Activated naive CD4-positive, alpha-beta T cell treated with anti-CD3 and anti-CD28 coated beads for 36 hours (primary cell): ENCODE measurements at places on chromosomes 6 and 20. TPM values are rescaled to one million over a fixed set of nuclear protein-coding genes. Genes with fewer than 3 reads are reported as not detected.

GRCh38 chr20:9557411-9557810 lies 43.0 kb downstream of the LAMP5 start:
- no peak for DNase-seq

DNA sequence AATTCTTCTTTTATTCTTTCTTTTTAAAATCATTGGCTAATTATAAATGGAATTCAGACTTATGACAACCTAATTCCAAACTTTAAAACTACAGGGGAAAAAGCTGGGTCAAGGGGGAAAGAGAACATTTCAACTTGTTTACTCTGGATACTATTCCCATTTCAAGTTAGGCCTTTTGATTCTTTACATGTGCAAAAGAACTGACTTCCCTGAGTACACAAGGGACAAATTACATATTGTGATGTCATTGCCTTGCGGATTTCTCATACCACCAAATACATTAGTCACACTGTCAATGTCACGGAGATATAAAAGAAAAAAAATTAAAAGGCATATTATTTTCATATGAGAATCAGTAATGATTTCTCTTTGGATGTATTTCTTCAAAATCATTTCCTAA lies 96.5 kb upstream of the TBX18 start:
- no peak for DNase-seq

- DNase-seq = no peak
These were observed 9.3 kb upstream of the ARID1B start for GRCh38 chr6:156767603-156768467.

GRCh38 chr20:11050350-11050749 lies 376.6 kb upstream of the JAG1 start:
- no peak for DNase-seq

- peak; percentile 7 for DNase-seq
These were observed 227.4 kb upstream of the PLN start for GRCh38 chr6:118320652-118321051.

DNA sequence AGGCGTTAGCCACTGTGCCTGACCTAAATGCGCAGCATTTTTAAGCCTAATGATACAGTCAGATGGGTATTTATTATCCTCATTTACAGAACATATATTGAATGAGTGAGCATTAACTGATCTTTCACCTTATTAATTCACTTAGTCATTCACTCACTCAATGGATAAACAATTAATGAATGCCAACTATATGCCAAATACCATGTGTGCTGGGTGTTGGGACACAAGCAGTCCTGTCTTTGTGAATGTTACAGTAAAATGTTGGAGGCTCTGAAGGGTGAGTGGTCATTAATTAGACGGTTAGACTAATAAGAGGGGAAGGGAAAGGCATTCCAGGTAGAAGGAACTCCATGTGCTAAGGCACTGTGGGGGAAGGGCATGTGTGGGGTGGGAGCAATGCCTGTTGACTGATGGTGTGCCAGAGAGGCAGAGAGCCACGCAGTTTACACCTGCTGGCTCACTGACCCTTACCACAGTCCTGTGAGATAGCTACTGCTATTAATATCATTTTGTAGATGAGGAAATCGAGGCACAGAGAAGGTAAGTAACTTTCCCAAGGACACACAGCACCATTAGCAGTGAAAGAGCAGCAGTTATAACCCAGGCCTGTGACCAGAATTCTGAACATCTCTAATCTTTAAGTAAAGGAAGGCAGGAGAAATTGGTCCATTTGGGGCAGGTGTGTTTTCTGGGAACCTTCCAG lies 38.7 kb upstream of the B4GALT5 start:
- DNase-seq = no peak

DNA sequence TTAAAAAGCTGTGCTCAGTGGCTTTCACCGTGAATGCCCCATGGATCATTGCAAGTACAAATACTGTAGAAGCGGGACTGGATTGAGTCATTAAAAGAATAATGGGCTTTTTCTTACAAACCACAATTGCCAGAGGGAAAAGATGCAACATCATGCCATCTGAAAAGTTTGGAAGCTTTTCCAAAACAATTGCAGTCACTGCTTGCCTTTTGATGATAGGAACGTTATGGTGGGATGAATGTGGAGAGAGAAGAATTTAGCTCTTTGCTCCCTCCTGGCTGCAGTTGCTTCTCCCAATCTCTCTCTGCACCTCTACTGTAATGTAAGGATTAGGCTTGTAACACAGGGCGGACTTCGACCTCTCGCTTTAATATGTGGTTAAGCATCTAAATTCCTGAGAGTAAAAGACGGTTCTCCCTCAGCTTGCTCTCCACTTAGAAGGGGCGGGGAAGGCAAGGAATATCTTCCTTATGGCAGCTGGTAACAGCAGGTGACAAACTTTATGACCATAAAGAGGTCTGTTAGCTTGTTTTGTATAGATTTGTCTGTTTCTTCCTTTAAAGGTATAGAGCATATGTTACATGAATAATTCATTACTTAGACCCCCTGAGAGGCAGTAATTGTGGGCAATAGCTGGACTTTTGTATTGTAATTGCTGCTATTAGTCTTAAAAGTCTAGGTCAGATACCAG lies 376.1 kb downstream of the UTRN start:
- DNase-seq = no peak

GRCh38 chr6:158560836-158561320 lies 987 bp downstream of the TMEM181 start:
- DNase-seq = peak; percentile 26

DNA sequence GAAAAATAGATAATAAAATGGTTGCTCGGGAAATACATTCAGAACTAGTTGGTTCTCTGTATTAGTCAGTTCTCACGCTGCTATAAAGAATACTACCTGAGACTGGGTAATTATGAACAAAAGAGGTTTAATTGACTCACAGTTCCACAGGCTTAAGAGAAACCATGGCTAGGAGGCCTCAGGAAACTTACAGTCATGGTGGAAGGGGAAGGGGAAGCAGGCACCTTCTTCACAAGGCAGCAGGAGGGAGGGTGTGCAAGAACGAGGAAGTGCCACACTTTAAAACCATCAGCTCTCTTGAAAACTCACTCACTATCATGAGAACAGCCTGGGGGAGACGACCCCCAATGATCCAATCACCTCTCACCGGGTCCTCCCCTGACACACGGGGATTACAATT lies 24.2 kb upstream of the SNX9 start:
- DNase-seq = peak; percentile 61

DNA sequence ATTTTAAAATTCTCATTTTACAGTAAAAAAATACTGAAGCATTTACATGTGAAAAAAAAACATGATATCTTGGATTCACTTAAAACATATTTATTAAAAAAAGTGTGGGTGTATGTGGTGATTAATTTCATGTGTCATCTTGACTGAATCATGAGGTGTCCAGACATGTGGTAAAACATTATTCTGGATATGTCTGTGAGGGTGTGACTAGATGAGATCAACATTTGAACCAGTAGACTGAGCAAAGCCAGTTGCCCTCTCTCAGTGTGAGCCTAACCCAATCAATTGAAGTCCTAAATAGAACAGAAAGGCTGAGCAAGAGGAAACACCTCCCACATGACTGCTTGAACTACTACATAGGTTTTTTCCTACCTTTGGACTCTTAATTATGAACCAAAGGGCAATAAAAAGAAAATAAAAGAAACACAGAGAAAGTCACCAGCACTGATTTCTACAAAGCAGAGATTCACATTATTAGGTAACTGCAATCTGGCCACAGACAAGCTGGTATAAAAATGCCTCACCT lies 90.5 kb upstream of the VGLL2 start:
- no peak for DNase-seq

- DNase-seq = peak; percentile 76
These were observed 56.7 kb downstream of the ATXN1 start for GRCh38 chr6:16704401-16705045.

DNA sequence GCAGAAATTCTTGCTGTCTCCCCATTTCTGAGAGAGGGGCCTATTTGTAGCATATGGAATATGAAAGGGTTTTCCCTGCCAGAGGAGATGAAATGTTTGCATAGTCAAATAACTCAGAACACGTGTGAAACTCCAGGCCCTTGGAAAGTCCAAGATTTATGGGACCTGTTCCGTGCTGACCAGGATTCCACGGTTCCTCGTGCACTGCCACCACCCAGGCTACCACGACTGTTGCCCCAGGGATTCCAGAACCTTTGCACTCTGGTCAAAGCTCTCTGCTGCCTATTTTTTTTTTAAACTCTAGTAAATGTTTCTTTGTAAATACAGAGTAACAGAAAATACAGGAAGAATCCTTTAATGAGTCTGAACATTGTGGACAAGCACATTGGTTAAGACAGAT lies 35.0 kb downstream of the MYLK4 start:
- no peak for DNase-seq

DNA sequence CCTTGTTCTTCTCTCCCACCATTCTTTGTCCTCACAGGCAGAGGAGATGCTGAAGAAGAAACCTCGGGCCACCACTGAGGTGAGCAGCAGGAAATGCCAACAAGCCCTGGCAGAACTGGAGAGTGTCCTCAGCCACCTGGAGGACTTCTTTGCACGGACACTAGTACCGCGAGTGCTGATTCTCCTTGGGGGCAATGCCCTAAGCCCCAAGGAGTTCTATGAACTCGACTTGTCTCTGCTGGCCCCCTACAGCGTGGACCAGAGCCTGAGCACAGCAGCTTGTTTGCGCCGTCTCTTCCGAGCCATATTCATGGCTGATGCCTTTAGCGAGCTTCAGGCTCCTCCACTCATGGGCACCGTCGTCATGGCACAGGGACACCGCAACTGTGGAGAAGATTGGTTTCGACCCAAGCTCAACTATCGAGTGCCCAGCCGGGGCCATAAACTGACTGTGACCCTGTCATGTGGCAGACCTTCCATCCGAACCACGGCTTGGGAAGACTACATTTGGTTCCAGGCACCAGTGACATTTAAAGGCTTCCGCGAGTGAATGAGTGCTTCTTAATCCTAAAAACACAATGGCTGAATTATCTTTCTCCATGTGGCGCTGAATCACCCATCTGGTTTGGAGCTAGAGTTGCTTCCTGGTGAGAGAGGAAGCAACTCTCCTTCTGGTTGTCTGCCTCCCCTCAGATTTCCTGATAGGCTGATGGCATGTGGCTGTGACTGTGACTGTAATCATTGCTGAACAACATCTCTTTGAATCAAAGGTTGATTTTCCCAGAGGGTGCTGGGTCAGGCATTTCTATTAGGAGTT lies 4.6 kb downstream of the MAD2L1BP start:
- DNase-seq = no peak

DNA sequence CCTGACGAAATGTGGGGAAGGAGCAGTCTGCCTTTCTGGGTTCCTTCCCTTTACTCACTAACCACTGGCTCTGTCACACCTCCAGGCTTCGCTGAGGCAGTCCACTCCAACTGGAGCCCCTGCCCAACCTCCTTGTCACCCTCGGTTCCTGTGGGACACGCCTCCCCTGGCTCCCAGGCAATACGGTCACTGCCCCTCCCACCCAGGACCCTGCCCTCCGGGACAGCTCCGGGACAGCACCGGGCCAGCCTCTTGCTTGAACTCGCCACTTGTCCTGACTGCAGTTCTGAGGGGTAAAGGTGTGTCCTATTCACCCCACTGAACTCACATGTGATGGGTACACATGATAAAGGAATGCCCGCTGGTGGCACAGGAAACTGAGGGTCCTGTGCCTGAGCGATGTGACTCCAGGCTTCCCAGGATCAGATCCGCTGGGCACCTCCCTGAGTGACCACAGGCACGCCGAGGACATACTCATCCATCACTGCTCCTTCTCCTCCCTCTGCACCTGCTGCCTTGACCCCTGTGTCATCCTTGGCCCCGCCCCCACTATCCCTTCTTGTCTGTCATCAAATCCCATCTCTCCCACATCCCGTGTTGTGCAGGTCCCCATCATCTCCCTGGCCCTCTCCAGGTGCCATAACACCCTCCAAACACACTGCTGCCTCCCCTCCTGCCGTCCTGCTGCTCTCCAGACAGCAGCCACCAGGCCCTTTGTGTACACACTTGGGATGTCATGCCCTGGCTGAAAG lies 7.9 kb downstream of the SDCBP2 start:
- DNase-seq = no peak

DNA sequence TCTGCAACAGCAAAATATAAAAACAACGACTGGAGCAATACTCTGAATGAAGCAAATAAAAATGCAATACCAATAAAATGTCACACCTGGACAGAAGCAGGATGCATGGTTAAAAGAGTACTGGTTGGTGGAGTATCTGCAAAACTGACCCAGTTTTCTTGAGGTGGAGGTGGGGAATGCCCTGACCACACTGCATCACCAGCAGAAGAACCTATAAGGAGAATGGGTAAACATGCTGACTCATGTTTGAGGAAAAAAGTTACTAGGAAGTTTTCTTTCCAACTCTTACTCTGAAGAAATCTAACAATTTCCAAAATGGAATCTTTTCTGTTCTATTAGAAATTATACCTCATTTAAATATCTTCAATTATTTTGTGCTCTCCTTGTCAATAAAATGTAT lies 43.6 kb downstream of the REPS1 start:
- DNase-seq = peak; percentile 25

- no peak for DNase-seq
These were observed 1.9 kb upstream of the TPD52L2 start for GRCh38 chr20:63863021-63863797.

DNA sequence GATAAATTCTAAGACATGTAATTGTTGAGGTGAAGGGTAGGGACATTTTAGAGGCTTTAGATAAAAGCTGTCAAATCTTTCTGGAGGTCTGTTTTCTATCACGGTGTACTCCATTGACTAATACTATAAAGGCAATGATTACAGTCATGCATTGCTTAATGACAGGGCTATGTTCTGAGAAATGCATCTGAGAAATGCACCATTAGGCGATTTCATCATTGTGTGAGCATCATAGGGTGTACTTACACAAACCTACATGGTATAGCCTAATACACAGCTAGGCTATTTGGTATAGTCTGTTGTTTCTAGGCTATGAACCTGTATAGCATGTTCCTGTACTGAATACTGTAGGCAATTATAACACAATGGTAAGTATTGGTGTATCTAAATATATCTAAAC lies 71.3 kb upstream of the FYN start:
- no peak for DNase-seq

DNA sequence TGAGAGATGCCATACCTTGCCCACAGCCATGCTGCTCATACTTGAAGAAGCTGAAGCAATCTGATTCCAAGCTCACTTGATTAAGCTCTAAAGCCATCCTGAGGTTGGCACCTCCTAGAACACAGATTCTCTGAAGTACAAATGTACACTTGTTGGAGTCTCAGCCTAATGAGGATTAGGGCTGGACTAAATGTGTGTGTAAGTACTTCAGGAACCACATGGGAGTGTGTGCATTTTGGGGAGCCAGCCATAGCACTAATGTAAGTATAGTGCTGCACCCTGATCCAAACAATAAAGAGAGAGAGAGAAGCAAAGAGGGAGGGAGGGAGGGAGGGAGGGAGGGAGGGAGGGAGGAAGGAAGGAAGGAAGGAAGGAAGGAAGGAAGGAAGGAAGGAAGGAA lies 458.6 kb downstream of the MAFB start:
- DNase-seq = no peak

The CFAP206 gene
- not detected for total RNA-seq

The RNF217 gene
- total RNA-seq = 1.8 TPM

The RCAN2 gene
- total RNA-seq = 0.43 TPM

The CARMIL1 gene
- total RNA-seq = 4.0 TPM

The PRND gene
- total RNA-seq = not detected

The SYCP2 gene
- 1.2 TPM for total RNA-seq

The OPN5 gene
- total RNA-seq = not detected

The ELOVL4 gene
- total RNA-seq = 0.33 TPM

The NHSL1 gene
- 0.64 TPM for total RNA-seq

The WFDC6 gene
- not detected for total RNA-seq

The RAB44 gene
- not detected for total RNA-seq
